ENCODE measurements at places on chromosomes 5 and 9.
A peak's percentile ranks its signal among the peaks of the same experiment; 100 is the strongest.

DNA sequence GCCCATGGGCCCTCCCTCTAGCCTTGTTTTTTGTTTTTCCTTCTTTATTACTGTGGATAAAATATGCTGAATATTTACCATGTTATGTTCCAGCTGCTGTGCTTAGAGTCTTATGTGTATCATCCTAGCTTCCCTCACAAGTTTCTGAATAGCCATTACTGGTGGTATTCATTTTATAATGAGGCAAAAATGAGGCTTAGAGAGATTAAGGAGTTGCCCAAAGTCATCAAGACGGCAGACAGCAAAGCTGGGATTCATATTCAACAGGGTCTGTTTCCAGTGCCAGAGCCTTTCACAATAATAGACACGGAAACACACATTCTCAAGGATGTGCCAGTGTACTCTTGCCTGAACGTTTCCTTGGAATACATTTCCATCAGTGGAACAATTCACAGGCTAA is 258.1 kb downstream of the CTNND2 start:
- no peak for DNase-seq

GRCh38 chr5:125137535-125137934 is 391.1 kb upstream of the ZNF608 start:
- DNase-seq: no peak

- DNase-seq: no peak
Measured at GRCh38 chr9:13904746-13905145, 409.2 kb downstream of the NFIB start.

- no peak for DNase-seq
Measured at GRCh38 chr9:125121146-125121545, 22.2 kb downstream of the SCAI start.

DNA sequence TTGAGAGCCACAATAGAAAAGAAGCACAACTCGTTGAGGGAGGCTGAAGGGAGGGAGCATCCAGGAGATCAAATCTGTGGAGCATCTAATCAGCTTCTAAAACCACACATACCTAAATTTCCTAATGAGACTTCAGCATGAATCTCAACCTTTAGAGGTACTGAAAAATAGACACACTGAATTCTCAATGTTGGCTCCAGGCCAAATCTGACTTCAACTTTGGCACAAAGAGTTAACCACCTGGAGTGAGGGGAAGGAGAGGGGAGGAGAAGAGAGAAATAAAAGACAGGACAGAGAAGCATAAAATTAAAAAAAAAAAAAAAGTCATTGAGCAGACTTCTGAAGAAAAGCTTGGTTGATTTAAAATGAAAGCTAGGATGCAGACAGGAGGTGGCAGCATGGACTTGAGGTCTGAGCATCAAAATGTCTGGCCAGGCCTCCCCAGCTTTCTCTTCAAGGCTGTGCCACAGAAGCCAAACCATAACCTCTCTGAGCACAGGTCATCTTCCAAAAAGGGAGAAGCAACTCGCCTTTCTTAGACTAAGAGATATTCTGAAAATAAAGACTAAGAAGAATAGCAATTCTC is 205.6 kb downstream of the DENND1A start:
- no peak for DNase-seq

DNA sequence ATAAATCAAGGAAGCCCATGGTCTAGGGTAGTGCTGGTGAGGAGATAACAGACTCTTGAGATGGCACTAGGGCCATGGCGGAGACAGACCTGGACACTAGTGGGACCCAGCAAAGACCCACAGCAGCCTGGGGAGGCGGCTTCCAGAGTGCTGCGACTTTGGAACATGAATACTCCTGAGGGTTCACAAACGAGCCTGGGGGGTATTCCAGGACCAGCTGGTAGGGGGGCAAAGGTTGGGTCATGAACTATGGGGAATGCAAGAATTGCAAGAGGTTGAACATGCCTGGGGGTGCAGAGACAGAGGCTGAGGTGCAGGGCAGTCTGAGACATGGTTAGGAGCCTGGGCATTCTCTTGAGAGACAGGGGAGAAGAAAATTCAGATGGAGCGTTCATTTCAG is 43.8 kb upstream of the SPTLC1 start:
- no peak for DNase-seq

DNA sequence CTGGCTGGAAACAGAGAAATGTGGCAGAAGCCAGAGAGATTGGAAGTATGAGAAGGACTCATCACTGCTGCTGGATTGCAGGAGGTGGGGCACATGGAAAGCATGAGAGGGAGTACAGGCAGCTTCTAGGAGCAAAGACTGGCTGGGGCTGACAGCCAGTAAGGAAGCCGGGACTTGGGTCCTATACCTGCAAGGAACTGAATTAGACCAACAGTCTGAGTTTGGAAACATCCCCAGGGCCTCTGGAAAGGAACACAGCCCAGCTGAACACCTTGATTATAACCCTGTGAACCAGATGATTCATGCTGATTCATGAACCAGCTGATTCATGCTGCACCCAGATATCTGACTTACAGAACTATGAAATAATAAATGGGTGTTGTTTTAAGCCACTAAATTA is 93.4 kb downstream of the OSTF1 start:
- no peak for DNase-seq

GRCh38 chr5:94640176-94640575 is 21.7 kb downstream of the SLF1 start:
- no peak for DNase-seq

DNA sequence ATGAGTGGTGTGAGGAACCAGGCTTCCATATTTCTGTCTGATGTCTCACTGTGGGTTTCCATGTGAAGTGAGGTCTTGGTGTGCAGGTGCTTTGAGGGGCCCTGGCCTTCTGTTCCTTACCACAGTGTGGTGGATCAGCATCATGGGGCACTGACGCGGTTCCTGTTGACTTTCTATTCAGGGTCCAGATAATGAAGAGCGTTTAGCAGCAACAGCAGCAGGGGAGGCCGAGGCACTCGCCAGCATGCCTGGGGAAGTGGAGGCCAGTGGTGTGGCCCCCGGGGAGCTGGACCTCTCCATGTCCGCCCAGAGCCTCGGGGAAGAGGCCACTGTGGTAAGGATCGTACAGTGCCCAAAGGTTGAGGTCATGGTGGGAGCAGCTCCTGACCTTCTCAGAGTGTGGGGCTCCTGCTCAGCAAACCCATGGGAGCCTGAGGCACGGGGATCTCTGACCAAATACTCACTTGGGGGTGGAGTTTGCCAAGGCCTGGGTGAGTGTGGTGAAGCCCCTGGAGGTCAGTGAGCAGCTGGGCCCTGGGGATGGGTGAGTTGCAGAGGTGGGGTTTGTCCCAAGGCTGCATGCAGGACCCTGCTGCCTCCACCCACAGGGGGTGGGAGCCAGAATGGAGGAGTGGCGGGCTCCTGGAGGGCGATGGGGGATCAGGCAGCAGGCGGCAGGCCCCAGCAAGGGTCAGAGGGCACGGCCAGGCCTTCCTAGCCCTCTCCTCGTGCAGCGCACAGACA is 61.2 kb downstream of the COL15A1 start:
- no peak for DNase-seq

DNA sequence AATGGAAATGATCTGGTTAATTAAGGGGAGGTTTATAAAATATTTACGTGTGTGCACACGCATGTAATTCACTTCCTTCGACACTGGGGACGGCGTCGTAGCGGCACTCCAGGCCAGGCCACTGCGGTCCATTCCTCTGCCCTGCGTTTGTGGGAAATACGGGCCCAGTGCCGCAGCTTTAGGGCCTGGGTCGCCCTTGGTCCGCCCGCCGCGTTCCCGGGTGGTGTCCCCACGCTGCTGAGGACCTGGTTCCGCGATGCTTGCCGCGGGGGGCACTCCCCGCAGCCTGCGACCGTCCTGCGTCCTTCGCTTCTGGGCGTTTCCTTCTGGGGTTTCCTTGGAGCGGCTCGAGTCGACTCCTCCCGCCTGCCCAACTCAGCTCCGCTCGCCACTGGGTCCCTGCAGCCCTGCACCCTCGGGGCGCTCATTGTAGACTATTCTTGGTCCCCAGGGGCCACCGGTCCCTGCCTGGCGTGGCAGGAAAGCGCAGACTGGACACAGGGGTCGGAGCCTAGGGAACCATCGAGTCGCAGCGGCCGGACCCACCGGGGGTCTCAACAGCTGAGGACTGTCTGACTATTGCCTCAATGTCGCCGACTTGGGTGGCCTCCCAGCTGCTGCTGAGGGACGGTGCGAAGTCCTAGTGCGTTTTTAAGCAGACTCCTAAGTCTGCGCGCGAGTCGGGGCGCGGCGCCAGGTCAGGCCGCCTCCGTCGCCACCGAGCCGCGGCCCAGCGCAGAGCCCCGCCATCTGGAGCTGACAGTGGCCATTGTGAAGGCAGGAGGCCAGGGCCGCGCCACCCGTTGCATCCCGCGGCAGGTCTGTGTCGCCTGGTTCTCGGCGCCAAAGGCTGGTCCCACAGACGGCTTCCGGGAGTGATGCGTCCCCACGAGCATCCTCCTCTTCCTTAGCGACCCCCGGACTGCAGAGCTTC is 4.4 kb upstream of the IRX1 start:
- no peak for DNase-seq

- DNase-seq: no peak
Measured at GRCh38 chr5:10621832-10622231, 58.0 kb downstream of the ANKRD33B start.

DNA sequence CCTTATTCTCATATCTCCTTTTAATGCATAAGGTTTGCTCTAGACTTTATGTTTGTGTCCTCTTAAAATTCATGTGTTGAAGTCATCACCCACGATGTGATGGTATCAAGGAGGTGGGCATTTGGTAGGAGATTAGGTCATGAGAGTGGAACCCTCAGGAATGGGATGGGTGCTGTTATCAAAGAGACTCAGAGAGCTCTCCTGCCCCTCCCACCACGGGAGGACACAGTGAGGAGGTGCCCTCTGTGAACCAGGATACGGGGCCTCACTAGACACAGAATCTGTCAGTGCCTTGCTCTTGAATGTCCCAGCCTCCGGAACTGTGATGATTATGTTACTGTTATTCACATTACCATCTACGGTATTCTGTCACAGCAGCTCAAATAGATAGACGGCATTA is 359.0 kb downstream of the IRX1 start:
- peak; percentile 74 for DNase-seq

DNA sequence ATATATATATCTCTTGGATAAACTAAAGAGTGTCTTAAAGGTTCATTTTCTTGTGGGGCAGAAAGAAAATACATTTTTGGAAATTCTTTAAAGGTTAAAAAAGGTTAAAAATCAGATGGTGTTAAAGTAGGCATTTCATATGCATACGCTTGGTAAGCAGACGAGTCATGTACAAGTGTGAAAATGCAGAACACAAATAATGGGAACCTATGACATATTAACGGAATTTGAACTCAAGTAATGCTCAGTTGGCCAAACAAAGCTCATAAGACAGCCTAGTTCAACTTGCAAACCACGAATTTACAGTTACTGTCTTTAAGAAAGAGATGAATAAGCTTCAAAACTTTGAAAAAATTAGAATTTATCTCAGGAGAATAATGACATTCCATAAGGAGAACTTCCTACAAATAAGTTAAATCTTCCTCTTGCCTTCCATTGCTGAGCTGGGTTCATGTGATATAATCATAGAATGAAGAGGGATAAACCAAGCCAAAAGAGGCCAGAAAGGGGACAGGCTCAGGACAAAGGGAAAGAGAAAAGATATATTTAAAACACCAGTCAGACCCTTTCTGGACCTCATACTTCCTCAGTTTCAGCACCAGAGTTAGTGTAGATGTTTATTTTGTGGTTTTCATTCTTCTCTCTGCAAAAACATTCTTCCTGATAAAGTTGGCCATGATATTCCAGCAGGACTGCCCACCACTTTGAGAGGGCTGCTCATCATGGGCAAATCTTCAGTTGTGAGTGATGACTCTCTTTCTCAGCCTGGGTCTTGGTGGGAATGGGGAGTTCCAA is 256.7 kb upstream of the CD180 start:
- no peak for DNase-seq

DNA sequence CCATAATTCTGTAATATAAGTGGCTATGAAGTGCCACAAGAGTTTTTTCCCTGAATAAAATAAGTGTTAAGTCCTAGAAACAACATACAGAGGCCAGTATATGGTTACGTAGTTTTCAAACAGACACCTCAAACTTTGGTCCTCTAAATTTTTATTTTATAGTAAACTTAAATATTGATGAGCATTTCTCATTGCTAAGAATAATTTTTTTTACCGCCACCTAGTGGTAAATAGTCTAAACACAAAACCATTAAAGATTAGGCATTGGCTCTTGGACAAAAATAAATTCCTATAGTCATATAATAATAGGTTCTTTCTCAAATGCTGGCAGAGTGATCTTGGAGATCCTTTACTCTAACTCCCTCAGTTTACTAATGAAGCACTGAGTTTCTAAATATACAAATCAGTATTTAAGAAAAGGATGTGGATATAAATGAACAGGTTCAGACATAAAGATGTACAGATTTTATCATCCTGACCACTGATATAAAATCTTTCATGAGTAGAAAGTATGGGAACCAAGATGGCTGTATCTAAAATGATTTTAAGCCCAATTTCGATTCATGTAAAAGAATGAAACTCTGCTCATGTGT is 136.2 kb downstream of the FANCC start:
- DNase-seq: no peak

DNA sequence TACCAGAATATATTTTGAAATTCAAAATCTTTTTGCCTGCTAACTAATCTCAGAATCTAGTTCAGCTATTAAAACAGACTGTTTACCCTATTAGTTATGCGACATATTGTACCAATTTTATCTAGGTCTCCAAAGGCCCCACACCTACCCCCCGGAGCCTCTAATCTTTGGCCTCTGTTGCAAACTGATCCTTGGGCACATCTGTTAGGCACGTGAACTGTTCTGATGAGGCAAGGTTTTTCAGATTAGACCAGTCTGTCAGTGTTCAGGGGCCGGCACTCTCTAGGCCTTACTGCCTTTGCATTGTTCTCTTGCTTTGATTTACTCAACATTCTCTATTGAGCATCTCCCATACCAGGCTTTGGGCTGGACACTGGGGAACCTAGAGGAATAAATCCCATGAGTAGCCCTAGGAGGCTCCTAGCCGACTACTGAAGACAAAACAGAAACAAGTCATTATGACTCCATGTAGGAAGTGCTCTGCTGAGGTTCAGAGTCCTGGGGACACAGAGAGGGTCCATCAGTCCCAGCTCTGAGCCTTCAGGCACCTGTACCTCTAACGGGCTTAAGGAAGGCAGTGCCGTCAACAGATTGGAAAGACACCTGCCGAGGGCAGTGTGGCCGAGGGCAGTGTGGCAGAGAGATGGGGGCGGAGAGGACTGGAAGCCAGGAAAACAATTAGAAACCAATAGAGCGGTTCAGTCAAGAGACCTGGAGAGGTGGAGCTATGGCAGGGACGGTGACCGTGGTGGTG is 245.1 kb downstream of the AOPEP start:
- no peak for DNase-seq

DNA sequence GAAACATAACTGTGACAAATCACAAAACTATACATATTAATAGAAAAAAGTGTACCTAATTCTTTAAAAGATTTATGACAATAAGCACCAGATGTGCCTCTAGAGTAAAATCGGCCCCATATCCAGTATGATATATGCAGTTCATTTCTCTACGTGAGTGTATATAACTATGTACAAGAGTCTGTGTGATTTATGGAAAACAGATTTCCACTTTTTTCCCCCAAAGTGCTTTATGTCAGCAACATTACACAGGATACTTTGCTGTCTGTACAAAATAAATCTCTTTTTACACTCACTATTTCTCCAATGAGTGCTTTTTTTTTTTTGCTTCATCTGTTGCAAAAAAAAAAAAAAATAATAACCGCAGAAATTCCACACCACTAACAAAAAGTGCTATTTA is 298.8 kb upstream of the RFX3 start:
- DNase-seq: no peak

Data from CMK (cell line).